ENCODE measurements at places on chromosomes 13 and 19. TPM values are rescaled to one million over a fixed set of nuclear protein-coding genes. Genes with fewer than 3 reads are reported as not detected.

The ZNF728 gene
- 0.17 TPM for total RNA-seq

The MRPS31 gene
- total RNA-seq = 15.8 TPM

The ACTMAP gene
- total RNA-seq = 1.3 TPM

The ELANE gene
- not detected for total RNA-seq
